ENCODE measurements at places on chromosomes 7 and 10.

DNA sequence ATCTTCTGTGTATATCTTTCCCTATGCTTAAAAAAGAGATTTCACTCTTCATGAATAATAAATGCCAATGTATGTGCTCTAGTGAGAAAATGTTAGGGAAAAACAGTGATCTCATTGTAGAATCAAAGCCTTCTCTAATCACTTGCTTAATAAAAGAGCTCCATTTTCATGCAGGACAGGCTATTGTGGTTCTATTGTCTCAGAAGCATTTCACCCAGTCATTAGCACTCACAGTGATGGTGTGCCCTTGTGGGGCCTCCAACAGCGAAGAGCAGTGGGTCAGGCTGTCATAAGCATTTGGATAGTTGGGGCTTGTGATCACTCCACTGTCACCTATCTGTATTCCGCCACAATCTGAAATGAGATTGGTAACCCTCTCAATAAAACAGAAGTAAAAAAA is 83.9 kb upstream of the RSU1 start:
- DNase-seq: no peak

DNA sequence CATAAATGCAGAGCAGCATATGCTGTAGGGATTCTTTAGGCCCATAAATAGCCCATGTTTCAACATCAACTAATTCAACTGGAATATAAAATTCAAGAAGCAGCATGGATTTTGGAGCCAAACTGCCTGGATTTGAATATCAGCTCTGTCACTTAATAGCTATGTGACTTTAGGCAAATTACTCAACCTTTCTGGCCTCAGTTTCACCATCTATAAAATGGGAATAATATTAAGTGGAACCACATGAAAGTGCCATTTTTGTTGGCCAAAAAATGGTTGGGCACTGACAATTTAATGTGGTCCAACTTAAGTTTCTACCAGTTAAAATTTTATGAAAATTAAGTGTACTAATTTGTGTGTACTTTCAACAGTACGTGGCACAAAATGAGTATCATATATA is 98.1 kb downstream of the GSAP start:
- no peak for DNase-seq

- DNase-seq: no peak
Observed at GRCh38 chr10:93182049-93182327, 108.3 kb downstream of the CYP26A1 start.

DNA sequence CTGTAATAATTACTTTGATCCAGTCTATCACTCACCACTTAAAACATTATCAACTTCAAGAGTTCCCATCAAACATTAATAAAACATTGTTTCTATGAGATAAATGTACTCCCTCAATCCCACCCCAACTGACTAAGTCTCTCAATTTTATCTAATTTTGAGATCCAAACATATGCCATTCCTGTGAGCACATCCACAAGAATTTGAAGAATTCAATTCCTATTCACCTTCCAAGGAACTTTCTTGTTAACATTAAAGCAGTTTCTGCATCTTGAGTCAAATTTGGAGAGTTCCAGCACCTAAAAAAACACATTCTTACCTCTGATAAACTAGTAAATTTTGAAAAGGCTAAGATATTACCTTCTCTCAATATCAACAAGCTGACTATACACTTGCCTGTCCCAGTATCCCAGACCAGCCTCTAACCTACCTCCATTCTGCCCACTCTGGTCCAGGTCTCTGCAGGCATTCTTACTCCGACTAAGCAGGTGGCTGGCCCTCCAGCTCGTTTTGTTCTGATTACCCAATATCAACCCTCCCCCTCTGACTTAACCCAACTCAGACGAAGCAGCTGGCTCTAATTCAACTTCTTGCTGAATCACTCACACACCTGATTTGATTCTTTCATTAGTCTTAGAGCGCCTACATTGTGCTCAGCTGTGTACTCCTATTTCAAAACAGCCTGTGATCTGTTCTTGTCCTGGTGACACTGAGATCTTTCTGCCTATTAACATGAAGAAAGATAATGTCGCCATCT is 275.2 kb downstream of the IPMK start:
- DNase-seq: no peak

DNA sequence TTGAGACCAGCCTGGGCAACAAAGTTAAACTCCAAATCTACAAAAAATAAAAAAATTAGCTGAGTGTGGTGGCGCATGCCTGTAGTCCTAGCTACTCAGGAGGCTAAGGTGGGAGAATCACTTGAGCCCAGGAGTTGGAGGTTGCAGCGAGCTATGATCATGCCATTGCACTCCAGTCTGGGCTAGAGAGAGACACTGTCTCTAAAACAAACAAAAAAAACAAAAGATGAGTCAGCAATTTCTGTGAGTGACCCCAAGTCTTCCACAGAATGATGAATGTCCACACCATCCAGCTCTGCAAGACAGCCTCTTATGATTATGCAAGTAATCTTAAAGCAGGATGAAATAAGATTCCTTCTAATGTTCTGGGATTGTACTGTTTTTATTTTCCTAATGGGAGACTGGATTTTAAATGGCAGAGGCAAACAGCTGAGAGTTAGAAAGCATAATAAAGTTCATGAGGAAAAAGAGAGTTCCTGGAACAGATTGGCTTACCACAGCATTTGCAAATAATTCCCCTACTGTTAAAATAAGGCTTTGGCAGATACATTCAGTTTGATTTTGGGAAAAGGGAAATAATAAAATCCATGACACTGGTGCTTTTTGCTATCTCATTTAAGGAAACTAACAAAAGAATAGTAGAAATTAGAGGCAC is 18.9 kb upstream of the PRKAR2B start:
- no peak for DNase-seq

DNA sequence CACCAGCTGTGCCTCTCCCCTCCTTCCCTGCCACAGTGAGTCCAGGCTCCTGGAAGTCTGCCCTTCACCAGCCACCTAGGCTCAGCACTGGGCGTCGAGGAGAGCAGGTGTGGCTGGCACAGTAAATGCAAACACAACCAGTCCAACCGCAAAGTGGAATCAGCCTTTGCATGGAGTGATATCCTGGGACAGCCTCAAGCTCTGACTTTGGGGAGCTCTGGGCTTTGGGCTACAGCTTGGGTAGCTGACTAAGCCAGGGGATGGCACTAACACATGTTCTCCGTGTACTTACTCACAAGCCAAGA is 312.4 kb downstream of the KCNMA1 start:
- DNase-seq: no peak

DNA sequence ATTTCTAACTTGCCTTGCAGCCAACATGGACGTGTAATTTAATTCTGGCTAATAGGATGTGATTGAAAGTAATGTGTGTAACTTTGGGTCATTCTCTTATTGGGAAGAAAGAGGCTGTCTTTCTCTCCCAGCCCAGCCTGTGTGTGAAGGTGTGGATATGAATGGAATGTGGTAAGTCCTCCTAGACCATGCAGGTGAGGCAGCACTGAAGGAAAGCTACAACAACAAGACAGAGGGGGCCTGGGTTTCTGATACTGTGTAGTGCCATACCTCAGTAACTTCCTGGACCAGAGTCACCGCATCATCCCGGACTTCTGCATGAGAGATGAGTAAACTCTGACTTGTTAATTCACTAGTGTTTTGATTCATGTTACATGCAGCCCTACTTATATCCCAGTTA is 237.0 kb downstream of the EXOC4 start:
- DNase-seq: no peak

GRCh38 chr10:58948303-58948702 is 228.1 kb upstream of the PHYHIPL start:
- no peak for DNase-seq

- peak; percentile 29 for DNase-seq
Observed at GRCh38 chr7:16989811-16990413, 108.1 kb upstream of the AGR3 start.

- DNase-seq: no peak
Observed at GRCh38 chr10:114932225-114932624, 5.8 kb upstream of the TRUB1 start.

GRCh38 chr7:18555120-18555519 is 59.6 kb downstream of the HDAC9 start:
- no peak for DNase-seq

- DNase-seq: no peak
Observed at GRCh38 chr10:124077208-124077993, 16.0 kb downstream of the CHST15 start.

DNA sequence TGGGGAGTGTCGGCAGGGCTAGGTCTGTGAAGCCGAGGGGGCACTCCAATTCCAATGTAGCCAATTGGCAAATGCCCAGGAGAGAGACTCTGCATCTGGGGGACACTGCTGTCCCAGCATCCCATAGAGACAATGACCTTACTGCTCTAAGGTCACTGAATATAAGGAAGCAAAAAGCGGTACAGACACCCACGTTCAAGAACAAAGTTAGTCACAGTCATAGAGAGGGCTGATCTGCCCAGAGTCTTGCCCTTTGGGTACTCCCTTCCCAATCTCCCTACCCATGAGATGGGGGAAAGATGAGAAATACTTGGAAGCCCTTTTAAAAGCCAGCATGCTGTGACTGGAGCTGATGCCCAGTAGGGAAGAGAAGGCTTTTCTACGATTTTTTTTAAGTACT is 76.3 kb upstream of the GSDME start:
- peak; percentile 64 for DNase-seq
